ENCODE measurements at places on chromosomes 13 and 19.

- no peak for DNase-seq
Measured at GRCh38 chr13:108705031-108705430, 75.6 kb downstream of the MYO16 start.

GRCh38 chr13:73167028-73167820, 108.4 kb downstream of the KLF5 start:
- DNase-seq = no peak

GRCh38 chr13:51967482-51968446, 43.5 kb downstream of the ATP7B start:
- DNase-seq = no peak

DNA sequence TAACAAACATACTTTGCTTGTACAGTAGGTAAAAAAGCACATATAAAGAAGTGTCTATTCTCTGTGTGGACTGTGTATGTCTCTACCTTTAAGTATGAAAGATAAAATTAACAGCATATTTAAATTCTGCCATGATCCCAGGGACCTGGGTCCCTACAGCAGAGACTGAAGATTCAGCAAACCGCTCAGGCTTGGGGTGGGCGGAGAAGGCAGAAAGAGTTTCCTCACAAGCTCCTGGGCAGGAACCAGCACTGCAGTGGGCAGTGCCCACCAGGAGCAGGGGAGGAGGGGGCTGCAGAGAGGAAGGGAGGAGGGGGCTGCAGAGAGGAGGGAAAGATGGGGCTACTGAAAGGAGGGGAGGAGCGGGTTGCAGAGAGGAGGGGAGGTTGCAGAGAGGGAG, 44.6 kb upstream of the GRTP1 start:
- DNase-seq = no peak

DNA sequence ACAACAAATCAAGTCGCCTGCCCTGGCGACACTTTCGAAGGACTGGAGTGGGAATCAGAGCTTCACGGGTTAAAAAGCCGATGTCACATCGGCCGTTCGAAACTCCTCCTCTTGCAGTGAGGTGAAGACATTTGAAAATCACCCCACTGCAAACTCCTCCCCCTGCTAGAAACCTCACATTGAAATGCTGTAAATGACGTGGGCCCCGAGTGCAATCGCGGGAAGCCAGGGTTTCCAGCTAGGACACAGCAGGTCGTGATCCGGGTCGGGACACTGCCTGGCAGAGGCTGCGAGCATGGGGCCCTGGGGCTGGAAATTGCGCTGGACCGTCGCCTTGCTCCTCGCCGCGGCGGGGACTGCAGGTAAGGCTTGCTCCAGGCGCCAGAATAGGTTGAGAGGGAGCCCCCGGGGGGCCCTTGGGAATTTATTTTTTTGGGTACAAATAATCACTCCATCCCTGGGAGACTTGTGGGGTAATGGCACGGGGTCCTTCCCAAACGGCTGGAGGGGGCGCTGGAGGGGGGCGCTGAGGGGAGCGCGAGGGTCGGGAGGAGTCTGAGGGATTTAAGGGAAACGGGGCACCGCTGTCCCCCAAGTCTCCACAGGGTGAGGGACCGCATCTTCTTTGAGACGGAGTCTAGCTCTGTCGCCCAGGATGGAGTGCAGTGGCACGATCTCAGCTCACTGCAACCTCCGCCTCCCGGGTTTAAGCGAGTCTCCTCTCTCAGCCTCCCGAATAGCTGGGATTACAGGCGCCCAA, at the start of gene LDLR:
Gene LDLR, plus strand, starts transcription at position 210 of the 760 bp plus-strand sequence. Its CDS starts 86 bp downstream, at position 296.
- peak; percentile 95 for DNase-seq

DNA sequence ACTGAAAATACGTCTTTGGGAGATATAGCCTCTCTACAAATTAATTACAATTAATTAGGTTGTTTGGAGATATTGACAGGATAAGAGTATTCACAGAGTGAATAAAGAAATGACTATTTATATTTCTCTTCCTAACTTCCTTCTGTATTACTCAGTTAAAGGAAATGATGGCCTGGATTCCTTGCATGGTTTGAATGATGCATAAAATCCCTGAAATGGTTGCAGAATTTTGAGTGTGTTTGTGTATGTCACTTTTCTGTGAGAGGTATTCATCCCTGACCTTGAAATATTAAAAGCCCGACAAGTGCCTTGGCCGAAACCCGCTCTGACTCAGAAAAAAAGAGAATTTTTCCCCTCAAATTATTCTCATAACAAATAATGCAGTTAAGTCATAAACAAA, 90.0 kb downstream of the PDS5B start:
- DNase-seq = no peak

DNA sequence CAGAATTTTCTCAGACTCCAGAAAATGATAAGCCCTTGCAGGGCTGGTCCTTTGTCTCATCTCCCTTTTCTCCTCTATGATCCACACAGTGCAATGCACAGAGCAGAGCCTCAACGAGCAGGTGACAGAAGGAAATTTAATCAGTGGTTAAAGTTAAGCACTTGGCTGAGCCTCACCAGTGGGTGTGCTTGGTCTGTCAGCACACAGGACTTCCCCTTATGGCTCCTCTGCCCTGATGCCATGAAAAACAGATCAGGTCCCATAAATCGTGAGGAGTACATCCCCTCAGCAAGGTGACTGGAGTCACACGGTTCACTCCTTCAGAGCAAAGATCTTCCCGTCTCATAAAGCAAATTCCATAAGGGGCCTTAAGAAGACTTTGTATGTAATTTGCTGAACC, 818.2 kb downstream of the UQCRFS1 start:
- DNase-seq = no peak

GRCh38 chr19:1449467-1450442, at the start of gene APC2:
Gene APC2, plus strand, starts transcription at chr19:1450121. Its CDS starts 2,881 bp downstream, at chr19:1453002.
- DNase-seq = no peak

DNA sequence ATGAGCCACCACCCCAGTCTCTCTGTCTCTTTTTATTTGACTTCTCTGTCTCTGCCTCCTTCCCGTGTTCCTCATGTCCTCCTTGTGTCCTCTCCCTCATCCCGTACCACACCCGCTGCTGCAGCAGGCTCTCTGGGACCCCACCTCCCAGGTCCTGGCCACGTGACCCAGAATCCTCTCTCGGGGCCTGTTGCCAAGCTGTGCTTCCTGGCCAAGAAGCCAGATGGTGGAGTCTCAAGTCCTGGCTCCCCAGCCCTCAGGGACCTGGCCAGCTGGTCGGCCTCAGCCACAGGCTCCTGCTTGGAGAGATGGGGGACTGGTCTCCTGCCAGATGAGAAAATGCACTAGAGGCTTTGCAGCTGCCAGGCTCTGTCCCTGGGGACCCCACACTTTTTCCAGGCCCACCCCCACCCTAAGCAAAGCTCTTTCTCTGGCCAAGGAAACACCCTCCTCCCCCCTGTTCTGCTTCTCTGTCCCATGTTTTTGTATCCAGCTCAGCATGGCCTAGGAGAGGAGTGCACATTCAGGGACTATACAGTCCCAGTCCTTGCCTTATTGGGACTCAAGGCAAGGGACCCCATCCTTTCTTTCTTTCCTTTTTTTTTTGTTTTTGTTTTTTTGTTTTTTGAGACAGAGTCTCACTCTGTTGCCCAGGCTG, 34.3 kb upstream of the SHKBP1 start:
- DNase-seq = no peak

- no peak for DNase-seq
Measured at GRCh38 chr19:41395355-41395754, 1.8 kb downstream of the EXOSC5 start.

DNA sequence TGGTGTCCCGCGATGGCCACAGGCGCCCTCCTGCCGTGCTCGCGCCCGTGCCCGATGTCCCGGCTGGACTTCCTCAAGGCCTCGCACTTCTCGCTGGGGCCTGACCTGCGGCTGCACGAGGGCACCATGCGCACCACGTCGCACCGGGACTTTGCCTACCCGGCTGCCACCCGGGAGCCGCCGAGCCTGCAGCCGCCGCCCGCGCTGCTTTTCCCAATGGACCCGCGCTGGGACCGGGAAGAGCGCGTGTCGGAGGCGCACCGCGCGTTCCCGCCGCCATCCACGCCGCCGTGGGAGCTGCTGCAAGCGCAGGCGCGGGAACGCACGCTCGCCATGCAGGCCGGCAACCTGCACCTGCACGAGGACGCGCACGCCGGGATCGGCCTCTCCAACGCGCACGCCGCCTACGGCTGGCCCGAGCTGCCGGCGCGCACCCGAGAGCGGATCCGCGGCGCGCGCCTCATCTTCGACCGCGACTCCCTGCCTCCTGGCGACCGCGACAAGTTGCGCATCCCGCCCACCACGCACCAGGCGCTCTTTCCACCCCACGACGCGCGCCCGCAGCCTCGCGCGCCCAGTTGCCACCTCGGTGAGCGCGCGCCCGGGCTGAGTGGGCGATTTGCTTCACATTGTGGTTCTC, 12.1 kb upstream of the PEX11G start:
- no peak for DNase-seq

GRCh38 chr19:17332360-17332676, 2.3 kb downstream of the ANO8 start:
- no peak for DNase-seq

DNA sequence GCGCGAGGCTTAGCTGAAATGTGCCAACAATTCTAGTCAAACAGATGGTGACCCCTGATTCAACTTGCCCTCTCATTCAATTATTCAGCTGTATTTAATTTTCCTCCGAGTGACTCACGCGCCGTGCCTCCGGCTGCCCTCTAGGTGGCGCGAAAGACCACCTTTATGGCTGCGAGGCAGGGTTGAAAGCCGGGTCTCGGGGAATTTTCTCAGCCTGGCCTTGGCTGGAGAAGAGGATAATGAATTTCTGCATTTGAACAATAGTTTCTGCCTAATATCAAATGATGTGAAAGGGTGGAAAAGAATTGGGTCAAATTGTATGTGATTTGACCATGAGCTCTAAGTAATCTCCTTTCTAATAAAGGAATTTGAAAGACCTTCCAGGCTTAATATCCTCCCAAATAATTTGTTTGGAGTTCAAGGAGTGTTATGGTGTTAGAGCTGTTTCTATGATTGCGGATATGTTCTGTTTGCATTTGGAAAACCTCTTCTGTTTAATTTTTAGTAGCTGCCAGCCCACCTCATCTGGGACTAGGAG, 310.9 kb downstream of the ZNF536 start:
- DNase-seq = no peak

GRCh38 chr19:31448221-31448657, 99.0 kb upstream of the TSHZ3 start:
- DNase-seq = peak; percentile 10

DNA sequence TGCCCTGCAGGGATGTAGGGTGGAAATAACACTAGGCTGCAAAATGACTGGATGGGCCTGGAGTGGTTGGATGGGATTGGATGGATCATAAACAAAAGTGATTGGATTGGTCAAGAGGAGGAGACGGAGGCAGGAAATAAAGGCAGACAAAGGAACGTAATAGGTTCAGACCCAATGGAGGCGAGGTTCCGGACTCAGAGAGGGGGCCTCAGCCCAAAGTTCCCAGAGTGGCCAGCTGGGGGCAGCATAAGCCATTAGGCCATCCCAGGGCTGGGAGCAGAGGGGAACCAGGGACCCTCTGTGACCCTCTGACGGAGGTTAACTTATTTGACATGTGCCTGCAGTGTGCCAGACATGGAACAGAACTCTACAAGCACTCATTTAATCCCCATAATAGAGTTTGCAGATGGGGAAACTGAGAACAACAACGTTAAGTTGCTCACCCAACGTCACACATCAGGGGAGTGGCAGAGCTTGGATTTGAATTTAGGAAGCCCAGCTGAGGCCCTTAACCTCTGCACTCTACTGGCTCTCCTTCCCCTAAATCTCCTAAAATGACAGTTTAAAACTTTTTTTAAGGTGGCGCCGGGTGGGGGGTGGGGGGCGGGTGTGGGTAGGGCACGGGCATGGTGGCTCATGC, 15.3 kb upstream of the MAP1S start:
- no peak for DNase-seq

DNA sequence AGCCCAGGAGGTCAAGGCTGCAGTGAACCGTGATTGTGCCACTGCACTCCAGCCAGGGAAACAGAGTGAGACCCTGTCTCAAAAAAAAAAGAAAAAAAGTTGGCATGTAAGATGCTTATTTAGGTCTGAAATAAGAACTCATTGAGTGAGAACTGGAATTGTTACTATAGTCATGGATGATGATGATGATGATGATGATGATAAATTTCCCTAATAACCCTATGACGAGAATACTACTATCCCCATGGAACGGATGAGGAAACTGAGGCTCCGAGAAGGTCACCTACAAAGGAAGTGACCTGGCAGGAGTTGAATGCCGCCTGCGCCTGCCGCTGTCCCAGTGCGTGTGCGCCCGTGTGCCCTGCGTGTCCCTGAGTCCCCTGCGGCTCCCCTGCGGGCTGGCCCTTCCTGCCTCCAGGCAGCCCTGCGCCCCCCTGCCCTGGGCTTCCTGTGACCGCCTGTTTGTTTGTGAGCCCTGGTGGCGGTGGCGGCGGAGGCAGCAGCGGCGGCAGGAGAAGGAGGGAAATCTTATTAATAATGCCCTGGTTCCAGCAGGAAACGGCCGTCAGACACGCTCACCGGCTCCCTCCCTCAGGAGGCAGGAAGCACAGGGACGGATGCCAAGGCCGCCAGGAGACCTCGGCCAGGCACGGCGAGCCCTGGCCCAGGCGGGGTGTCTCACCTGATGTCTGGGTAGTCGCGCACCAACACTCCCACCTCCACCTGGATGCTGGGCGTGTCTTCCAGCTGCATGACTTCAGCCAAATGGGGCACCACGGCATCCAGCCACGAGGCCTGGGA, 29.6 kb downstream of the EXOC3L2 start:
- no peak for DNase-seq

DNA sequence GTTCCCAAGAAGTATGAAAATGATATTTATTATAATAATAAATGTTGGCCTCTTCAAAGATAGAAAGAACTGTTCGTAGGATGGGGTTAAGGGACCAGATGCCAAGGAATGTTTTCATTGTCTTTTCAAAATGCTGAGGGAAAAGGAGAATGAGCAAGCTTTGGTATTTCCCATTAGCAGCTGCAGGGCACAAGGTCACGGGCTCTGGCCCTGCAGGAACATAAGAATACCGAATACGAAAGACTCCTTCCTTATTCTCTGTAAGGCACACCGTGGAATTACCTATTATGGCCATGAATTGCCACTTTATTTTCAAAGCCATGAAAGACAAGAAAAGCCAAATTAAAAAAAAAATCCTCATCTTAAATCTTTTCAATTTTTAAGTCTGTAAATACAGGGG, 49.6 kb upstream of the OLFM4 start:
- DNase-seq = no peak

DNA sequence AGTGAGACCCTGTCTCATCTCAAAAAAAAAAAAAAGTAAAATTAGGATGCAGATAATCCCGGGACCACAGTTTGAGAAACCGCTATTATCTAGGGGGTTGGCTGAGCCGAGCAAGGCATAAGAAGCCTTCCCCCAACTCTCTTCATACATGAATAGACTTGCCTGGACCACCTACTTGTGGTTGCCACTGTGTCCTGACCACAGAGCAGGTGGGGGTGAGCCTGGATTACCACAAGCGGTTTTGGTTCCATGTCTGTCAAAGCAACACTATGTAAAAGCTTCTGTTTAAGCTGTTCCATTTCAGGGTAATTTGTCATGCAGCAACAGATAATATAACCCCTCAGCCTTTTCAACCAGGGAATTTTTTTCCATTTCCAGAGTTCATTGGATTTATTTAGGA, 3.3 kb upstream of the NAPA start:
- no peak for DNase-seq

GRCh38 chr13:110347535-110348308, 40.6 kb downstream of the COL4A2 start:
- DNase-seq = peak; percentile 11

- no peak for DNase-seq
Measured at GRCh38 chr19:53878776-53879139, 3.2 kb upstream of the PRKCG start.
